ENCODE measurements at places on chromosomes 7 and 10. TPM values are rescaled to one million over a fixed set of nuclear protein-coding genes. Genes with fewer than 3 reads are reported as not detected.

DNA sequence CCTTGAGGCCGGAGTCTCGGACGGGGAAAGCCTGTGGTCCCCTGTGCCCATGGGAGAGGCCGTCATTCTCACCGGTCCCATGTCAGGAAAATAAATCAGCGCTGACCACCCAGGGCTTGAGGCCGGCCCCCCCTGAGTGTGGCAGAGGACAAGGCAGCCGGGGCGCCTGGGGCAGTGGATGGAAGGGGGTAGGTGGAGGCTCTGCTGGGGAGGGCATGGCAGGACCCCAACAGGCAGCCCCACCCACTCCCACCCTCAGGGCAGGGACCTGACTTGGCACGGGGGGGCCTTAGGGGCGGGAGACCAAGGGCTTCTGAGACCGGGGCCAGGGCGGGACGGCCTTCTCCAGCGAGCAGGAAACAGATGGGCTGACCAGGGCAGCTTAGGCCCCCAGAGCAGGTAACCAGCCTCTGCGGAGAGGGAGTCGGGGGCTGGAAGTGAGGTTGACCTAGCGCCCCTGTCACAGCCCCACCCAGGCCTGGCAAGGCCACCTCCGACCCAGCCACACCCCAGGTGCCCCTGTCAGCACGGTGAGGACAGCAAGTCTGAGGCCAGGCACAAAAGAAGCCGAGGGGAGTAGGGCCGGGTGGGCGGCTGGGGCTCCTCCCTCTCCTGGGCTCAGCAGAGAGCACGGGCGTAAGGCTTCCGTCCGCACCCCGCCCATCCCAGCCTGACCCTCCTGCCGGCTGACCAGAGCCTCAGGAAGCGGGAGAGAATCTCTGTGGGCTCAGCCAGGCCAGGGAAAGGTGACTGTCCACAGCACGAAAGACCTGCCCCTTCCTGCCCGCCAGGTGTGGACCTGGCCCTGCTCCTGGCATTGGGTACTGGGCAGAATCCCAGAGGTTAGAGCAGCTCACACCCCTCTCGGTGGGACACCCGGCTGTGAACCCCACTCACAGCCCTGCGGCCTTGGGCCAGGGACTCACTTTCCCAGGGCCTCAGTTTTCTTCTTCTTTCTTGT, 87.4 kb downstream of the FOXL3 start:
- H3K36me3 ChIP-seq: no peaks in the 10 kb centered on the region
- H3K27me3 ChIP-seq: peaks cover 8% of the 10 kb centered on the region
- no peak overlapping the region for H3K27ac ChIP-seq
- H3K4me1 ChIP-seq: peaks cover 13% of the 10 kb centered on the region

- DNase-seq: no peak
- H3K4me1 ChIP-seq: no peaks in the 10 kb centered on the region
- H3K27me3 ChIP-seq: no peaks in the 10 kb centered on the region
- no peaks in the 10 kb centered on the region for H3K36me3 ChIP-seq
Observed at GRCh38 chr10:94489107-94489506, 56.5 kb upstream of the HELLS start.

- DNase-seq: no peak
- peak overlapping the region; percentile 76 for H3K27ac ChIP-seq
- peaks cover 36% of the 10 kb centered on the region for H3K36me3 ChIP-seq
- peaks cover 76% of the 10 kb centered on the region for H3K4me1 ChIP-seq
Observed at GRCh38 chr7:139762886-139763285, 14.9 kb downstream of the HIPK2 start.

DNA sequence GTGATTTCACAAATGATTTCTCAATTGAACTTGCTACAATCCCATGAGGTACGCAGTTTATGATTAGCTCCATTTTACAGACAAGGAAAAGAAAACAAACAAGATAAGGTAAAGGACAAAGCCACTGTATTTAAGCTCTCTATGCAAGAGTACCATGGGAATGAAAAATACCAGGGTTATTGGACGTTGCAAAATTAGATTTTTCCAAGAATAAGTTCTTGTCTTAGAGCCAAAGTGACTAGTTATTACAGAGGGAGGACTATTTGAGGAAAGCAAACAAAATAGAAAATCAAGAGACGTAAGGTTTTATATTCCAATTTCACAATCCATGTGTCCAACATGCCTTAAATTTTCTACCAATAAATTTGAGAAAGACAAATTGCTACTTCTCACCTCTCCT, 97.9 kb upstream of the PTN start:
- H3K27ac ChIP-seq: no peak overlapping the region
- H3K4me3 ChIP-seq: no peak overlapping the region
- no peaks in the 10 kb centered on the region for H3K27me3 ChIP-seq
- no peaks in the 10 kb centered on the region for H3K36me3 ChIP-seq

GRCh38 chr10:61406736-61407135, 46.4 kb downstream of the TMEM26 start:
- H3K4me3 ChIP-seq: no peak overlapping the region
- H3K4me1 ChIP-seq: no peaks in the 10 kb centered on the region
- no peaks in the 10 kb centered on the region for H3K27me3 ChIP-seq
- H3K27ac ChIP-seq: no peak overlapping the region
- DNase-seq: no peak
- no peaks in the 10 kb centered on the region for H3K36me3 ChIP-seq

GRCh38 chr10:4527281-4527970, 298.6 kb upstream of the AKR1E2 start:
- no peaks in the 10 kb centered on the region for H3K4me1 ChIP-seq
- no peaks in the 10 kb centered on the region for H3K36me3 ChIP-seq
- no peak for DNase-seq
- no peak overlapping the region for H3K27ac ChIP-seq

DNA sequence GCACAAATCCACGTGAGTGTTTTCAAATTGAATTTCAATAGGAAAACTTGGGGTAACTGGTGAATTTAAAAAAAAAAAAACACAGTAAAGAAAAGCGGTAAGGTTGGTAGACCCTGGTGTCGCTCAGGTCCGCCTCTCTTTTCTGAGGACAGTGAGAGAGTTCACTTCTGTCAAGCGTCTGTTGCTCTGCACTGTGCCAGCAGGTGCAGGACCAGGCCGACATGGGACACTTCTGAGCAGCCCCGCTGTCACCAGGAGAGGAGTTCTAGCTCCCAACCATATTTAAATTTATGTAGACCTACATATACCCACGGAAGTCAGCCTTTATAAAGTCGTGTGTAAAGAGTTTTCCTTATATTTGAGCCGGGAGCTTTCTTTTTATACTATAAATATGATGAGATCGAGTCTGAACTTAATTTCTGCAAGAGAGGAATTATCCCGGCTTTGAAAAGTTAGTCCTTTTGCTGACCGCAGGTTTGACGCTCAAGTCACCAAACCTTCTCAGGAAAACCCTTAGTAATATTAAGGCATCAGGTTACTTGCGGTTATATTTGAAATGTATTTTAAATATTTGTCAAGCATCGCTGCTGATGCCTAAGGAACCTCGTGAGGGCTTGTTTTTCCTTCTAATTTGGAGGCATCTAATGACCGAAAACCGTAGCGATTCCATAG, 531 bp downstream of the IKZF1 start:
- no peak overlapping the region for H3K27ac ChIP-seq
- peaks cover 33% of the 10 kb centered on the region for H3K4me1 ChIP-seq
- H3K27me3 ChIP-seq: no peaks in the 10 kb centered on the region
- peaks cover 42% of the 10 kb centered on the region for H3K36me3 ChIP-seq
- DNase-seq: peak; percentile 75
- peak overlapping the region; percentile 98 for H3K4me3 ChIP-seq

DNA sequence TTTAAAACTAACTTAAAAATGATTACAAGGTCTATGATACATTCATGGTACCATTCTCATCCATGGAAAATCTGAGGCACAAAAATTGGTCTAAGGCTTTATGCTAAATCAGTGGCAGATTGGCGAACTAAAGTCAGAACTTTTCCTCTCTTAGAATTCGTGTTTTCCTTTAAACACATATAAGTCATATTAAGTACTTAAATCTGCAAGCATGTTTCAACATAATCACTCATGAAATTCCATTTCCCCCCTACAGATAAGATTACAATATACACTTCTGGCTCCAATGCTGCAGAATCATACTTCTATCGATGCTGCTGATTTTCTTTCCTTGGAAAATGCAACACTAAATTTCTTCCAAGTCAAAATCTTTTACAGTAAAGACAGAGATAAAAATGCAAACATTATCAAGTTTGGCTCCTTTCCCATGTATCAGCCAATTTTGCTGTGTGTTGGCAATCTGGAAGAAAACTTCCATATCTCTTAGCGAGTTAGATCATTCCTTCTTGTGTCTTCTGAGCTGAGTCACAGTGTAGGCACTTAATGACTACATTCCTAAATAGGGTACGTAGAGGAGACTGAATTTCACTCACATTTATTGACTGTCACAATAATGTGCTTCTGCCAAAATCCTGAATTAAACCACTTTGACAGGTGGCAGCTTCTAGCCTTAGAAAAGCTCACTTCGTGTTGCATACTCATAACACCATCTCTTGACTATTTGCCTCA, 76.4 kb upstream of the LRRC17 start:
- H3K4me3 ChIP-seq: no peak overlapping the region
- H3K27me3 ChIP-seq: no peaks in the 10 kb centered on the region
- H3K36me3 ChIP-seq: no peaks in the 10 kb centered on the region
- no peak overlapping the region for H3K27ac ChIP-seq

- no peak overlapping the region for H3K4me3 ChIP-seq
- H3K27me3 ChIP-seq: no peaks in the 10 kb centered on the region
- DNase-seq: no peak
Observed at GRCh38 chr7:23622506-23622925, 25.3 kb downstream of the CCDC126 start.

GRCh38 chr10:70512149-70512639, 33.6 kb downstream of the PALD1 start:
- H3K27me3 ChIP-seq: no peaks in the 10 kb centered on the region
- DNase-seq: no peak
- H3K36me3 ChIP-seq: no peaks in the 10 kb centered on the region
- no peaks in the 10 kb centered on the region for H3K4me1 ChIP-seq

GRCh38 chr7:153473185-153473584, 579.0 kb upstream of the DPP6 start:
- no peaks in the 10 kb centered on the region for H3K27me3 ChIP-seq
- DNase-seq: no peak
- H3K27ac ChIP-seq: no peak overlapping the region
- no peak overlapping the region for H3K4me3 ChIP-seq
- peaks cover 8% of the 10 kb centered on the region for H3K36me3 ChIP-seq

DNA sequence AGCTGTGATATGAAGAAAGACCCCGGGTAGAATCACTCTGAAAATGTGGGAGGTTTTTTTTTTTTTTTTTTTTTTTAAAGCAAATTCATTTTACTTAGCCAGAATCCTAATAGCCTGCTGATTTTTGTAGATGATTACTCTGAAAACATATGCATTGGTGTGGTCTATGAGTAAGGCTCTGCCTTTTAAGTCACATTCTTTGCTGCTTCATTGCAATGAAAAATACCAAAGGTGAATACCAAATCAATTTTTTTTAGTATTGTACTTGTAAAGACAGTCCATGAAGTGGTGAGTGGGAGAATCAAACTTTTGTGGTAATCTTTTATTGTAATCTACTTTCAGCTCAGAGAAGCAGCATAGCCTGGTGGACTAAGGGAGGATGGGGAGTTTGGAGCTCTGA, 130.3 kb downstream of the SDK1 start:
- H3K4me1 ChIP-seq: no peaks in the 10 kb centered on the region
- no peak for DNase-seq
- H3K27me3 ChIP-seq: peaks cover 18% of the 10 kb centered on the region
- no peak overlapping the region for H3K4me3 ChIP-seq
- no peak overlapping the region for H3K27ac ChIP-seq

DNA sequence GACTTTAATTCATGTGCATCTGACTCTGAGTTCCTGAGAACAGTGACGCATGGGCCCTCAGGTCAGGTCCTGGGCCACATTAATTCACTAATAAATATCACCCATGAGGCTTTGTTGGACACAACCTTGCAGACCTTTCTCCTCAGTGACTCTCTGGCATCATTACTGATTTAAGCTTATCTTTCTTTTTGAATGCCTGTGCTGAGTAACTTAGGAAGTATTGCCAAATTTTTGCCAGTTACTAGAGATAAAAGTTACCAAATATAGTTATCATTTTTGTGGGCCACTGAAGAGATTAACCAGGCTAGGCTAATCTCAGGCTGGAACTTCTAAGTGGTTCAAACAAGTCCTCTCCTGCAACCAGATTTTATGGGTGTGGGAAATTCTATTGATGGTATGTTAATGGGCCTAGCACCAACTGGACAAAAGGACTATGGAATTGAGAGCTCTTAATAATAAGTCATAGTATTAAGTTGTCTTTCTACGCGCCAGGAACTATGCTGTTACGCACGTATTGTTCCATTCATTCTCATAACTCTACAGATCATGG, 28.8 kb upstream of the PRTFDC1 start:
- no peak overlapping the region for H3K4me3 ChIP-seq
- H3K4me1 ChIP-seq: no peaks in the 10 kb centered on the region
- H3K36me3 ChIP-seq: no peaks in the 10 kb centered on the region
- H3K27ac ChIP-seq: no peak overlapping the region

DNA sequence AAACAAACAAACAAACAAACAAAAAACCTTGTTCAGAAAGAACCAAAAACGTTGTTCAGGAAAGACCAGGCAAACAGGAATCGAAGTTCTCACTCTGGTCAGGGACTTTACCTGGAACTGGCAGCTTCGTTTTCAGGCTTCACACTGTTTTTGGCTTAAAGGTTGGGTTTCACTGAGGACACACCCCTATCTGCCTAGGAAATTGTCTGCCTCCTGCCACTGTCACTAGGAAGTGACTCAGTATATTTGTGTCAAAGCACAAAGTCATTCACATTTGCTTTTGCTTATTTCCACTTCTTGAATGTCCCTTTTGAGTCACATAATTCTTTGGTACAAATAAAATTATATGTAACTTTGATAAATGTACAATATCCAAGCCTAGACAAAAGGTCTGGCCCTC, 37.9 kb downstream of the PNLIPRP3 start:
- H3K27me3 ChIP-seq: peaks cover 4% of the 10 kb centered on the region
- no peaks in the 10 kb centered on the region for H3K4me1 ChIP-seq
- H3K36me3 ChIP-seq: no peaks in the 10 kb centered on the region
- H3K27ac ChIP-seq: no peak overlapping the region
- H3K4me3 ChIP-seq: no peak overlapping the region

DNA sequence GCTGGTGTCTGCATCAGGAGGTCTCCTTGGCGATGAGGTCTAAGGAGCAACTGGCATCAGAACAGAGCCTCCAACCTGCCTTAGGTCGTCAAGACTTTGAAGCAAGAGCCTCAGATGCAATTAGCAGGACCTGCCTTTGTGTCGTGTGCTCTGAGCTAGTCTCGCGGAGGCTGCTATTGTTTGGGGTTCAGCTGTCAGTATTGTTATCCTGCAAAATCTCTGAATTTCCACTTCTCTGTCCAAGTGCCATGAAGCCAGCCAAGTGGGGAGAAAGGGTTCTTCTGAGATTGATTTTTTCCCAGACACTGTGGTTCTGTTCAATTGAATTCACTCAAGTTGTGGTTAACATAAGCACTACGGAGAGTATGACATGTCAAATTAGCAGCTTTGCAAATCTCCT, 78.7 kb downstream of the ADARB2 start:
- H3K27ac ChIP-seq: no peak overlapping the region
- no peaks in the 10 kb centered on the region for H3K4me1 ChIP-seq
- peaks cover 16% of the 10 kb centered on the region for H3K27me3 ChIP-seq

The OPN4 gene
- total RNA-seq: not detected

The FKBP14 gene
- total RNA-seq: 12.6 TPM

The CCDC3 gene
- total RNA-seq: 0.45 TPM

The ZP3 gene
- total RNA-seq: 0.39 TPM

The LRRN3 gene
- total RNA-seq: 4.6 TPM

Data from natural killer cell treated with Interleukin-12 subunit alpha and Interleukin-12 subunit beta and Interleukin-15 and Interleukin-18, amount 100 ng/mL, for 72 hours (primary cell).